ENCODE measurements at places on chromosomes 12 and 14. TPM values are rescaled to one million over a fixed set of nuclear protein-coding genes. Genes with fewer than 3 reads are reported as not detected.

- DNase-seq: no peak
These were observed 49.4 kb downstream of the VWF start for GRCh38 chr12:6074979-6075585.

PRIMA1 gene
- total RNA-seq: 0.31 TPM

- no peak for DNase-seq
These were observed 129.4 kb upstream of the NPAS3 start for GRCh38 chr14:32809255-32809654.

WNK1 gene
- total RNA-seq: 180 TPM

DNA sequence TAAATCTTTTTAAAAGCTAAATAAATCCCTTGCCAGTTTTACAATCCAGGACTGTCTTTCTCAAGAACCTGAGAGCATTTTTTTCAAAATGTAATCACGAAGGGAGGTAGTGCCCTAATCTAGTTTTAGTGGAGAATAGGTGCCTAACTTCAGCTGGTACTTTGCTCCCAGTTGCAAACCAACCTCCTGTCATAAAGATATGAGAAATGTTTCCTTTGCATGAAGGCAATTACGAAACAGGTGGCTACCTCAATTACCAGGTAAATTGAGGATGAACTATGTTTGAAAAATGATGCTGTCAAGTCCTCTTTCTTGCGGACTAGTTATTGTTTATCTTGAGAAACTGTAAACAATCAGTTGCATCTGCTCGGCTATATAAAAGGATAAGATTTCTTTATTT, 437.9 kb downstream of the DAD1 start:
- no peak for DNase-seq

GRCh38 chr14:94127330-94127729, 2.1 kb downstream of the IFI27L2 start:
- no peak for DNase-seq

GRCh38 chr12:75289753-75290152, 40.4 kb downstream of the CAPS2 start:
- no peak for DNase-seq

DNA sequence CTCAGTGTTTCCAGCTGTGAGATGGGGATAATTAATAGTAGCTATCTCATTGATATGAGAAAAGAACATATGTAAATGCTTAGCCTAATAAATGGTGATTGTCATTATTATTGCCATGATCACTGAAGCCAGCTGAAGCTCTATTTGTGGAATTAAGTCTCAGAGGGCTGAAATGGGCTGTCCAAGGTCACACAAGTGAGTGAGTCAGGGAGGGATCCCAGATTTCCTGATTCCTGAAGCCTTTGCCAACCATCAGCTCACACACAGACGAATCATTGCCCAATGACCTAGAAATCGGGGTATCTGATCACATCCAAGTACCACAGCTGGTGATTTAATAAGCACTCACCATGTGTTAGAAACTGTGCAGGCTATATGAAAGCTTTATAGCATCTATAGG, 21.6 kb upstream of the TMEM229B start:
- DNase-seq: no peak

DNA sequence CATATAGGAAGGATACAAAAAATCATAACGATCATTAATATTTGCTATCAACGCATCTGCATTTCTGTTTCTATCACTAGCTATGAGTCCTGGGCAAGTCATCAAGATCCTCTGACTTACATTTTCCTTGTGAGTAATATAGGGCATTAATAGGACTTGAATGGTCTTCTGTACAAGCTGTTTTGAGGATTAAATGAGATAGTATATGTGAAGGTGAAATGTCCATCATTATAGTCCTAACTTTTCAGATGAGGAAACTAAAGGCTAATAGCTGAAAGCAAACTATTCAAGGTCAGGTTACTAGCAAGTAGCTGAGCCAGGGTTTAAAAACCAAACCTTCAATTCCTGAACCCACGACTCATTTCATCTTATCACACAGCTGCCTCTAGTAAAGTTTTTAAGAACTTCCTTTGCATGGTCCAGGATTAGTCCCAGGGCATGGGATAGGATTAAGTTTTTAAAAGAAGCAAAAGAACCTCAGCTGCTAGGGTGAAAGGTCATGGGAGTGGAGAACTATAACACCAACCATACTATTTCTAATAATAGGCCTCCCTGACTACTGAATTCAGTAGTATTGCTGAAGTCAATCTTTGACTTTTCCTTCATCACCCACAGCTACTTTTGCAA, 101.4 kb upstream of the ADAMTS20 start:
- DNase-seq: no peak

DNA sequence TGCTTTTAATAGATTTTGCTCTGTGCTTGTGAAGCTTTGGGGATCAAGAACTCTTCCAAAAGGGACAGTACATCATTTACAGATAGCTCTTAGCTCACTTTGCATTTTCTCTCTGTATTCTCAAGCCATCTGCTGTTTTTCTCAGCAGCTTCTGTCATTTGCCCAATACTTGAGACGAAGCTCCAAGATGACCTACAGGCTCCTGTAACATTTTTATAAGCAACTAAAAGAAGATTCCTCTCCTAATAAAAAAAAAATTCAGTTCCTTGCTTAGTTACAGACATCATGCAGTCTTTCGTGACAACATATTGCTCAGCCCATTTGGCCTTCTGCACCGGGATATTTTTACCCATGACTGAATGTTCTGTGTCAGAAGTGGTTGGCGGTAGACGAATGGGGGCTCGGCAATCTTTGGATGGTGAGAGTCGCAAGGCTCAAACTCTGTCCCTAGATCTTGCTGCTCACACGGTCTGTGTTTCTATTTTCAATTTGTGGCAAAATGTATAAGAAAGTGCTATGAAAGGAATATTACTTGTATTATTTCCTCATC, 215.6 kb downstream of the FSCB start:
- DNase-seq: no peak

- no peak for DNase-seq
These were observed 12.2 kb downstream of the JDP2 start for GRCh38 chr14:75439989-75440388.

DNA sequence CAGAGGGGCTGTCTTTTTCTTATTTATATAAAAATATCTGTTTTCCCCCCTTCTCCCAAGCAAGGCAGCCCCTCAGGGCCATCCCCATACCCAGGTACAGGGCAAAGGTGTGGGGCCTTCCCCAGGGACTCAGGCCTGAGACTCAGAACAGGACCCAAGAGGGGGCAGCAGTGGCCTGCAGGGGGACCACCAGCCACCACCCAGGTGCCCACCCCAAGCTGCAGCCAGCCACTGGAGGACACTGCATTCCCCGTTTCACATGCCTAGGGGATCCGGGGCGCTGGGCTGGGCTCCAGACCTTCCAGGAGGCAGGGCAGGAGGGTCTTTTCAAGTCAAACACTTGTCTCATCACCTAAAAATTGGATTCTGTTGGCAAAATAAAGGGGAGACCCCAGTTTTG, 83.3 kb downstream of the SCARB1 start:
- DNase-seq: no peak

- DNase-seq: peak; percentile 56
These were observed 3.7 kb downstream of the REM2 start for GRCh38 chr14:22886500-22887259.

RNASE7 gene
- 87.2 TPM for total RNA-seq

Data from mammary epithelial cell (primary cell).